ENCODE measurements at places on chromosomes 4 and X.
A peak's percentile ranks its signal among the peaks of the same experiment; 100 is the strongest.

- DNase-seq = no peak
Measured at GRCh38 chrX:151153667-151154066, 22.7 kb upstream of the GPR50 start.

DNA sequence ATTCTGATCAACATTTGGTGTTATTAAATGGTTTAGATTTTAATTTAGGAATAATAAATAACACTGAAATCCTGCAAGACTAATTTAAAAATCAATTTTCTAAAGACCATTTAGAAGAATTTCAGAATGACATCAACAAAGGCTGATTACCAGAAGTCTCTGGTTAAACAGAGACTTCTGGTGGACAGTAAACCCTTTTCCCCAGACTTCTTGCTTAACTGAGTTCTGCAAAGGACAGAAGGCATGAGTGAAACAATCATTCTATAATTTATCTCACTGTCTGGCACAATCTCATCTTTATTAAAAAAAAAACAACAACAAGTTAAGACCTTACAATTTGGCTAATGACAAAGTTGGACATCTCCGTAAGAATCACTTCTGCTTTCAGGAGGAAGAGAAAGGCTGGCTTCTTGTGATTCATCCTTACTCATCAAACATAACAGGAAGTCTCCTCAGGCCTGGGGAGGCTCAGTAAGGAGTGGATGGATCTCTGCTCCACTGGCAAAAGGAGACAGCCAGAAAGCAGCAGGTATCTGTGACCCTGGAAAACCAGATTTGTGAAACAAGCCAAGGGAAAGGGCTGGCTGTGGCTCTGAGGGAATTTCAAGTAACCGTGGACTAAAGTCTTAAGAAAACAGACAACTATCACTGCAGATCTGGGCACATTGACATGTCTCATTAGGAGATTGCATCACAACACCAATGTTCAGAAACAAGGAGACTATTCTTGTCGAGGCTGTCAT is 908 bp upstream of the TLR6 start:
- DNase-seq = no peak

DNA sequence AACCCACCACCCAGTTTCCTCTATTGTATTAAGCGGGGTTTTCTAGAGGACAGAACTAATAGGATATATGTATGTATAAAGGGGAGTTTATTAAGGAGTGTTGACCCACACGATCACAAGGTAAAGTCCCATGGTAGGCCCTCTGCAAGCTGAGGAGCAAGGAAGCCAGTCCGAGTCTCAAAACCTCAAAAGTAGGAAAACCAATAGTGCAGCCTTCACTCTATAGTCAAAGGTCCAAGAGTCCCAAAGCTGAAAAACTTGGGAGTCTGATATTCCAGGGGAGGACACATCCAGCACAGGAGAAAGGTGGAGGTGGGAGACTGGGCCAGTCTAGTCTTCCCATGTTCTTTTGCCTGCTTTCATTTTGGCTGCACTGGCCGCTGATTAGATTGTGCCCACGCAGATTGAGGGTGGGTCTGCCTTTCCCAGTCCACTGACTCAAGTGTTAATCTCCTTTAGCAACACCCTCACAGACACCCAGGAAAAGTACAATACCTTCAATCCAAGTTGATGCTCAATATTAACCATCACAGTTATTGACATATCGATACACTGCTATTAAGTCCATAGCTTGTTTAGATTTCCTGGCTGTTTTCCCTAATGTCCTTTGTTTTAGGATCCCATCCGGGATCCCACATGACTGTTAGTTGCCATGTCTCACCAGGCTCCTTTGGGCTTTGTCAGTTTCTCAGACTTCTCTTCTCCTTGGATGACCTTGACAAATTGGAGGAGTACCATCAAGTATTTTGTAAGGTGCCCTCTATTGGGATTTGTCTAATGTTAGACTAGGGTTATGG is 12.2 kb downstream of the UCHL1 start:
- no peak for DNase-seq

- DNase-seq = no peak
Measured at GRCh38 chr4:151676301-151676700, 84.5 kb downstream of the GATB start.

GRCh38 chrX:131987252-131987651 is 35.9 kb upstream of the STK26 start:
- no peak for DNase-seq

DNA sequence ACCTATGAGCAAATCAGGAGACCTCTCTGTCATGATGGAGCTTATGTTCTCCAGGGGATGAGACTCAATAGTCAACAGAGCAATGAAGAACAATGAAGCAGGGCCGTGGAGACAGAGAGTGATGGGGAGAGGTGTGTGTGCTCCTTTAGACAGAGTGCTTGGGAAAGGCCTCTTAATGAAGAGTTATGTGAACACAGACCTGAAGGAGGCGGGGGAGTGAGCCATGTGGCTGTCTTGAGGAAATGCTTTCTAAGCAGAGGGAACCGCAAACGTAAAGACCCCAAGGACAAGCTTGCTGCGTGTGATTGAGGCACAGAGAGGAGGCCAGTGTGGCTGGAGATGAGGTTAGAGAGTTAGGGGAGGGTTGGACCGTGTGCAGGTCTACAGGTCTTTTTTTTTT is 53.1 kb downstream of the CHRNA9 start:
- no peak for DNase-seq

- no peak for DNase-seq
Measured at GRCh38 chrX:15664487-15665444, at the start of gene CLTRN. TSS of gene CLTRN (minus strand) at chrX:15664805. CDS start at chrX:15664775, 30 bp downstream.

DNA sequence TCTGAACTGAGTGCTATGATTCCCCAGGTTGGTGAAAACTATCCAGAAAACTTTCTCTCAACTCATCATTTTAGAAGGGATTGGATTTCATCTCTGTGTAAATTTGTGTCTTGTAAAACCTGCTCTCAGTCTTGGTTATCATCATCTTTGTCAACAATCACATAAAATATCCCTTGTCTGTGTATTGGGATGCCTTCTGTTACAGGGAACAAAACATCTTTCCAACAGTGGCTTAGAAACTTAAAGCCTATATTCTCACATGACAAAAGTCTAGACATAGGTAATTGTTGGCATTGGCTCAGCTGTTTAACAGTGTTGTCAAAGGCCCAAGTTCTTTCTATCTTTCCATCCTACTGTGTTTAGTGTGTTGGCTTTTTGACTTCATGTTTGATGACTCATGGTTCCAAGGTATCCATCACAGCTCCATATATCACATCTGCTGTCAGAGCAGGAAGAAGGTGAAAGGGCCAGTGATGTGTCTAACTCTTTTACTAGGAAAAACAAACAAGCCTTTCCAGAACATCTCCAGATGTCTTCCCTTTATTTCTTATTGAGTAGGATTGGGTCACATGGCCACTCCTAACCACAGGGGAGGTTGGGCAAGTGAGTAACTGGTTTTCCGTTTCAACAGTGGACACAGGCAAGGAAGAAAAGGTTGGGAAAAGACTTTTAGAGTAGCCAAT is 65.0 kb downstream of the PHEX start:
- DNase-seq = no peak

DNA sequence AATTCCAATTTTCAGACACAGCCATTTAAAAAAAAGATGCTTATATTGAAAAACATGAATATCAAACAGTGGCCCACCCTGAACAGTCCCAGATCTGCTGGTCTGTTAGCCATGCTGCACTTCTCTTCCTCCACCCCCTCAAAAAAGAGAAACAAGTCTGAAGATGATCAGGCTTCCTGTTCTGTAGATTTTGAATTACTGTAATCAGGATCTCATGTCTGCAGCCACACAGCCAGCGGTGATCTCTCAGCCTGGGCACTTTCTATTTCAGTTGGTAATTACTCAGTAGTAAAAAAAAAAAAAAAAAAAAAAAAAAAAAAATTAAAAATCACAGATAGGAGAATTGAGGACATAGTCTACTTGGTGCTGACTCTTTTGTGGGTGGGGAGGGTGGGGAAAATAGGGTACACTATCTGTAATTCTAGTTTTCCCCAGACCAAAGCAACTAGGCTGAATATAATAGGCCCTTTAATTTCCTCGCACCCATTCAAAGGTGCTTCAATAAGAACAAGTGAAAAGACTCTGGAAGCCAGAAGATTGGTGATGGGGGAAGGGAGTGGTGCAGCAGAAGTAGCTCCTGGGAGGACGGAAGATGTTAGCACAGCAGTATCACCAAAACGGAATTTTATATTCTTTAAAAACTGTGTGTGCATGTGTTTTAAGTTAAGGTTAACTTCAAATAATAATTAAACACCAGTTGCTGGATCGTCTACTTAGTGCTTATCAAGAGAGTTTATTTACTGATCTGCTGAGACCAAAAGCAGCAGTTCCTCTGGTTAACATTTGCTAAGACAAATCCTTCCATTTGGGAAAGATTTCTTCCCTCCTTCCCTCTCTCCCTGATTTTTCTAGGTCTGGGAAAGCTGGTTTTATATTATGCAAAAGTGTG is 47.0 kb downstream of the SPRY1 start:
- DNase-seq = no peak

GRCh38 chr4:57109847-57110639 is at the start of gene IGFBP7:
TSS of gene IGFBP7 (minus strand) at chr4:57110385. CDS start at chr4:57110351, 34 bp downstream.
- DNase-seq = peak; percentile 76

GRCh38 chrX:149007423-149007822 is 497.7 kb downstream of the IDS start:
- DNase-seq = no peak

DNA sequence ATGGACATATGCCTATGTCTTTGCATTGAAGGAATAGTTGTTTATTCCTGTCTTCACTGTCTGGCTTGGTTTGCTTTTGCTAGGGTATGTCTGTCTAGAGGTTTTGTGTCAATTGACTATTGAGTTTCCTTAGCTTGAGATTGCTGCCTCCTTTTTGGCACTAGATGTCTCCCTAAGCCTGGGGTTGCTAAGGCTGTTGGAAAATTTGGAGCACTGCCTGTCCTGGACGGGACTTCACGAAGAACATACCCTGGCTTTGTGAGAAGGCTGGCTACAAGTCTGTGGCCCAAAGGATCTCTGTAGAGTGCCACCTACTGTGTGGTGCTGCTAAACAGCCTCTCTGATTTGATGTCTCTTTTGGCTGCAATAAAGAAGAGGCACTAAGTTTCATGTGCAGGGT is 183.8 kb upstream of the NUDT10 start:
- no peak for DNase-seq

DNA sequence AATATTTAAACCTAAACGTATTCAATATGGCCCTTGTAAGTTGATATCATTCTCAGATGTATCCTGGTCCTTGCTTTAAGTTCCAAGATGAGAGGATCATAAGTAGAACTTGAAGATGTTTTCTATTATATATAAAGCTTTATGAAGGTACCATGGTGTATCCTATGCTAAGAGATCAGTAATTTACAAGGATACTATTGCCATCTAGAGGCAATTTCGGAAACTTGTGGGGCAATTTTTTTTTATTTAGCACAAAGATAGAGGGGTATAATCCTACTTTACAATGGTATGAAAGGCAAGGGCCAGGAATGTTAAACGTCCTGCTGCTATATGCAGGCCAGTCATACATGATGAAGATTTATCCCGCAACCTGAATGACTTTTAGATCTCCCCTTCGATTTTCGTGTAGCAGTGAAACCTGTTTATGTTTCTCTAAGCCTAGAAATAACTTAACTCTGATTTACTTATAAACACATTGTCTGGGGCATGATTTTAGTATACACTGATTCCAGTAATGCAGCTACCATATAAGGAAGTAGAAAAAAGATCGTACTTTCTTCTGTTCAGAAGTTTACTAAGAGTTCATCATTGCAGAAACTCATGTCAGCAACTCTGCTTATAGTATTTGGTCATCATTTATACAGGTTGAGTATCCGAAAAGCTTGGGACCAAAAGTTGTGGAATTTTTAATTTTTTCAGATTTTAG is 2.6 kb downstream of the SLC25A31 start:
- peak; percentile 47 for DNase-seq

GRCh38 chr4:7045961-7046921 is 3.1 kb downstream of the TADA2B start:
- no peak for DNase-seq

DNA sequence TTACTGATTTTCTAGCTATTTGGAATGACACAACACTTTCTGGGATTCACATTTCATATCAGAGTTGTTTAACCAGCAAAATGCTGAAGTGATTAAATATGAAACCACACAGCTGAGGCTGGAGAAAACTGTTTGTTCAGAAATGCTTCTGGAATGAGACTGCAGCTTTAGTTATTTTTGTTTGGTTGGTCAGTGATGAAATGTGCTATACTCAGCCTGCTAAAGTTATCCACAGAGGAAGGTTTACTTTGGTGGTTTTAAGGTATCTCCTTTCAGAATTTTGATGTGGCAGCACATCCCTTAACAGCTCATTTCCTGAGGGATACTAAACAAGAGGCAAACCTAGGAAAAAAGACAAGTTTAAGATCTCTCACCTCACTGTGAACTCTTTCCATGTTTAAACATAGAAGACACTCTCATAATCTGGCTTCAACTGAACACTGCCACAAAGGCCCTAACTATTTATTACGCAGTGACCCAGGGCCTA is 106.6 kb upstream of the PDE5A start:
- no peak for DNase-seq

GRCh38 chrX:42708222-42708621 is 69.7 kb downstream of the PPP1R2C start:
- DNase-seq = no peak

- no peak for DNase-seq
Measured at GRCh38 chrX:108235986-108236385, 144.4 kb downstream of the ATG4A start.

GRCh38 chr4:154119317-154119716 is 330.4 kb upstream of the SFRP2 start:
- DNase-seq = no peak

DNA sequence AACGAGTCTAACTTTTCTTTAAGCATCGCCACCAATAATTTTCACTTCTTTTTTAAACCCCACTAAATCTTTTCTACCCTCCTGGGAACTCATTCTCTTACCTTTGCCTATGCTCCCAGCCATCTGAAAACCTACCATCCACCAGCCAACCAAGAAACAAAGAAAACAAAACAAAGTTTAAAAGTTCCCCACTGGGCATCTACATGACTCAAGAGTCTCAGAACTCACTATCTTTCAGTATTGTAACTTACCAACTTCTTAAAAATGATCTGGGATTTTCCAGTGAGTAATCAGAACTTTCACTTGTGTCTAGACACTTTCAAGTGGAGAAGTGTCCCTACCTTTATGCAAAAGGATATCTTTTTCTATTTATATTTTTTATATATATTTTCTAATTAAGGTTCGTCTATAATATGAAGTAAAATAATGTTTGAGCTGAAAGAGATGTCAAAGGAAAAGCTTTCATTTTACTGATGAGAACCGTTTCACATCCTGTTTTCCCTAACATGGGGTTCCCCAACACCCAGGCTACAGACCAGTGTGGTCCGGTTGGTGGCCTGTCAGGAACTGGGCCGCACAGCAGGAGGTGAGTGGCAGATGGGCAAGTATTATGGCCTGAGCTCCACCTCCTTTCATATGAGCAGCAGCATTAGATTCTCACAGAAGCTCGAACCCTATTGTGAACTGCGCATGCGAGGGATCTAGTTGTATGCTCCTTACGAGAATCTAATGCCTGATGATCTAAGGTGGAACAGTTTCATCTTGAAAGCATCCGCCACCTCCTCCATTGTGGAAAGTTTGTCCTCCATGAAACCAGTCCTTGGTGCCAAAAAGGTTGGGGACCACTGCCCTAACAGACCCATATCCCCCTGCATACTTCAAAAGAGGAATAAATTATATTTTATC is 9.8 kb upstream of the TIGD2 start:
- no peak for DNase-seq

All from frontal cortex (tissue), 4 donors.